CD4-positive, alpha-beta T cell treated with Interleukin-15 for 1 hour (primary cell): ENCODE measurements at places on chromosomes 5 and 9.

- no peak for DNase-seq
These were observed 22.6 kb downstream of the MRRF start for GRCh38 chr9:122287214-122287720.

- DNase-seq, result no peak
These were observed 64.3 kb upstream of the PCA3 start for GRCh38 chr9:76699971-76700370.

DNA sequence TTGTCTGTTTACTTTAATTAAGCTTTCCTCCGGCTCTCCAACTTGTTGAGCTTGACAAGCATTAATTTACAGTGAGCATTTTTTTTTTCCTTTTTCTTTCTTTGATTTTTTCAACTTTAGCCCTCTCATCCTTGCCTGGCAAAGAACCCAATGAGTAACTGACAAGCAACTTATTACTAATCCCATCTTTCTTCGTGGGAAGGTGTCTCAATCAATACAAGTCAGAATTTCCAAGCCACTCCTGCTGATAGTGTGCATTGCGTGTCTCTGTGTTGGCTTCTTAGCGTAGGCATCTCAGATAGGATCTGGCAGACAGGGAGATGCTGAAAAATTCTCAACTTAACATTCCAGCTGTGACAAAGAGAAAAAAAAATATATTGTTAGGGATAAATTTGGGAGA lies 527.7 kb upstream of the WWC1 start:
- DNase-seq, result no peak

DNA sequence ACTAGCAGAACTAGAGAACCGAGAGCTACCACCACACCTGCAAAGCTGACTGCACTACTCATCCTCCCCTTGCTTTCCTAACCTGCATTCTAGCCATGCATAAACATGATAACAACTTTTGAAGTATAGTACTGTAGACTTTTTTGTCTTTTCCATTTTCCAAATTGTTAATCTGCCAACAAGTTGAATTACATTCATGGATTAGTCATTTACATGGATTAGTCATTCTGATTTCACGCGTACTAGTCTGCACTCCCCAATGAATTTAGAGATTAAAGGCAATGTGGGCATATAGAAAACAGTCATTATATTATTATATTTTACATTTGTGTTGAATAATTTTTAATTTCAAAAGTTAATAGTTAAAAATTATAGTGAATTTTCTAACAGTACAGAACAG lies 81.4 kb downstream of the EDIL3 start:
- DNase-seq, result no peak

GRCh38 chr9:110115341-110115820 lies 92.6 kb downstream of the C9orf152 start:
- no peak for DNase-seq

DNA sequence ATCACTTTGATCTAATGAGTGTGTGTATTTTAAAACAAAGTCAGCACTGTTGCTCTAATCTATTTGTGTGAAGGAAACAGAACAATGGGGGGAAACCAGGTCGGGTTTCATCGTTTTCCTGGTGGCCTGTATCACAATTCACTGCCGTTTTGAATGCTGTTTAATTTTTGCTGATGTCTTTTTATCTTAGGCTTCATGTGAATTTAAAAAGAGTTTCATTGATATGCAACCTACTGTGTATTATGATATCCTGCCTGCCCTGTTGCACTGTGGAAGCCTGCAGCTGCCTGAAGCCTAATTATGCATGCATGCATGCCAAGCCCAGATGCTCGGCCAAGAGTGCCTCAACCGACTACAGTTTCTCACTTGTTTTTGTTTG lies 307.5 kb downstream of the ZNF608 start:
- no peak for DNase-seq

- DNase-seq, result no peak
These were observed 33.1 kb upstream of the ZNF462 start for GRCh38 chr9:106829666-106830408.

DNA sequence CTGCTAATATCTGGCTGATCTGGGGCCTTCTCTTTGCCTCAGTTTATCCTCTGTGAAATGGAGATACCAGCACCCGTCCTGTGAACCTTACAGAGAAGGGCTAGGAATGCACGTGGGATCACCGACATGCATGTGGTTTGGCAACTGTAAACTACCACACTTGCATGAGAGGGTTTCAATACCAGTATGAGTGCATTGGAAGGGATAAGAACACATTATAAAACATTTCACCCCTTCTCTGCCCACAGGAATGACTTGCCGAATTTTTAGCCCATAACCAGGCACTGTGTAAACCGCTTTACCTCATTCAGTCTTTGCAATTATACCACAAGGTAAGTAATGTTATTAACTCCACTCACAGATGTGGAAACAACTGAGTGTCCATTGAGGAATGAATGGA lies 8.9 kb upstream of the RAB14 start:
- DNase-seq, result no peak

GRCh38 chr9:94685359-94685758 lies 41.1 kb upstream of the AOPEP start:
- no peak for DNase-seq

DNA sequence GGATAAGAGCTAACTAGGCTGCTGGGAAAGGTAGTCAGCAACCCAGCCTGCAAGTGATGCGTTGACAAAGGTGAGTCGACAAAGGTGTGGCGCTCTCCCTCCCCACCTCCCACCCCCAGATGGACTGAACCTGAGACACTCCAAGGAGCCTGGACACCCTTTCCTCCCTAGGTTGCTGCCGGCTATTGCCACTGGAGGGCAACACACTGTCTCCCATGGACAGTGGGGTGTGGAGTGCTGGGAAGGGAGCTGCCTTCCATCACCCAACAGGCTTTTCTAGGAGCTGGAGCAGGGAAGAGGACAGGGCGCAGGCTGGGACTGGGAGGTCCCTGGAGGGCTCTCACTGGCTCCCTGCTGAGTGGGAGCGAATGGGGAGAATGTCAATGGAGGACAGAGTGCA lies 75.4 kb upstream of the ARAP3 start:
- no peak for DNase-seq

DNA sequence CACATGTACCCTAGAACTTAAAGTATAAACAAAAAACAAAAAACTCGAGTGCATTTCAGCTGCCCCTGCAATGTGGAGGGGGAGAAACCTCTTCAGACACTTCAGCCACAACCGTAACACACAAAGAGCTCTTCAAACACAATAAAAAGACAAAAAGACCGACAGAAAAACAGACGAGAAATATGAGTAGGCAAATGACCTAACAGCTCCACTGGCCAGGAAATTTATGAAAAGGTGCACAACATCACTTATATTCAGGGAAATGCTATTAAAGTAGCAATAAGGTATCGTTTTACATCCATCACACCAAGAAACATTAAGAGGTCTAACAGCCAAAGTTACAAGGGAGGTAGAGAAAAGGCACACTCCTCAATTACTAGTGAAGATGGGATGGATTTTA lies 6.2 kb downstream of the ZBED3 start:
- no peak for DNase-seq

DNA sequence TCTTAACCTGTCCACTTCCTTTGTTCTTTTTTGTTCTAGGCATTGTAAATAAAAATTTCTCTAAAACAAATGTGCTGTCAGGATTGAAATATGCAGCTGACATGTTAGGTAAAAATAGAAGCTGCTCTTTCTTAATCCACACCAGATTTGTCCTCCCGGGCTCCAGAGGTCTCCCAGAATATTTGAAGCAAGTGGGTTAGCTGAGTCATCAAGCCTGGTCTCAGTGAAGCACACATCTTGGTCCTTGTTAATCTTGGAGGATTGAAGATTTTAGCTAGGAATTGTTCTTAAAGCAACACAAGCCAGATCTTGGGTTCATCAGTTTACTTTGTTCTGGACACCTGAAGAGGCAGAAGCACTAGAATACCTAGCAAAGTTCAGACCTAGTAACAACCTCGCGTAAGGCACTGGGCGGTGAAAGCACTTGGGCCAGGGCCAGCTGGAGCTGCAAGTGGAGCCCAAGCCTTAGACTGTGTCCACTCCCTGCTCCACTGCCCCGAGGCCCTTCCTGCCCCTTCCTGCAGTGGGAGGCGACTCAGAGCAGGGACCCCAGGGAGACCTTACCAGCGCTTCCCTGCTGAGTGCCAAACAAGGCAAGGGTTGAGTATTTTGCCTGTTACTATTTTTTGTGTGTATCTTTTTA lies 36.5 kb downstream of the HABP4 start:
- no peak for DNase-seq

DNA sequence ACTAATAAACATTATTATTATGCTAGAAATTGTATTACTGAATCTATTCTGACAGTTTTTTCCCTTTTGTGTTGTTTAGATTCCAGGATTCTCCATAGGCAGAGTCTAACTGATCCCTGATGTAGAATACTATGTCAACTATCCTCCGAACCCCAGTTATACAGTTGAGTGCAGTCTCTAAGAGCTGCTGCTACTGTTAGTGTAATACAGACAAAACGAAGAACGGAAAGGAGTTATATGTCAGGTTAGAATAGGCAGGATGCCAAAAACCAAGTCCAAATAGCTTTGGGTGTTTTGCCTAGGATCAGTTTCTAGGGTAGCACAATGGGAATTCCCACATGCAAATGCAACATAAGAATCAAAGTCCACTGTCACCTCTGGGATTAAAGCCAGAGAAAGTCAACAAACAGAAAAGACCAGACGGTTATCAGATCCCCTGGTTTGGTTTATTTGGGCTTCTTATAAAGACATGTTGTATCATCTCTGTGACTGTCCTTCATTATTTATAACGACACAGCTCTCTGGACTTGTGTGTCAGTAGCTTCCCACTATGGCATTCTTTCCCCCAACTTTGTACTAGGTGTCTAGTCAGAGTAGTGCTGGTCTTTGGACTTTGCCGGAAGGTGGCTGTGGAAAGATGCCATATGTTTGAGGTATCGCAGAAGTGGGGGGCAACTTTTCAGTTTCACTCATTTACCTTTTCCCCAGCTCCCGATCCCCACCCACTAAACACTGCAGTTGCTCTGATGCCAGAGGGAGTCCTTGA lies 14.9 kb upstream of the TMEM38B start:
- DNase-seq, result no peak

DNA sequence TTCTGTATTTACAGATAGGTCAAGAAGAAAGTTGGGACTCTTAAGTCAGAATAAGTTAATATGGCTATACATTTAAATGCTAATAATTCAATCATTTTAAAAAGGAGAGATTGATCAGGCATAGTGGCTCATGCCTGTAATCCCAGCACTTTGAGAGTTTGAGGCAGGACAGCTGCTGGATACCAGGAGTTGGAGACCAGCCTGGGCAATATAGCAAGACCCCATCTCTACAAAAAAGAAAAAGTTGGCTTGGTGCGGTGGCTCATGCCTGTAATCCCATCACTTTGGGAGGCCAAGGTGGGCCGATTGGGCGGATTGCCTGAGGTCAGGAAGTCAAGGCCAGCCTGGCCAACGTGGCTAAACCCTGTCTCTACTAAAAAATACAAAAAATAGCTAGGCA lies 15.0 kb upstream of the GLDC start:
- DNase-seq, result no peak

- no peak for DNase-seq
These were observed 17.6 kb downstream of the HAPLN1 start for GRCh38 chr5:83703059-83703458.

GRCh38 chr9:115192835-115193525 lies 75.0 kb upstream of the TNC start:
- no peak for DNase-seq
